ENCODE measurements at places on chromosomes 13 and 19.

- no peak for DNase-seq
These were observed 2.4 kb downstream of the NCAN start for GRCh38 chr19:19214159-19214490.

GRCh38 chr19:48991011-48991609 is 2.0 kb downstream of the GYS1 start:
- no peak for DNase-seq

GRCh38 chr19:3284759-3285646 is 60.5 kb downstream of the CELF5 start:
- DNase-seq: peak; percentile 99

- DNase-seq: no peak
These were observed 1.6 kb downstream of the DCLK1 start for GRCh38 chr13:36129539-36129938.

DNA sequence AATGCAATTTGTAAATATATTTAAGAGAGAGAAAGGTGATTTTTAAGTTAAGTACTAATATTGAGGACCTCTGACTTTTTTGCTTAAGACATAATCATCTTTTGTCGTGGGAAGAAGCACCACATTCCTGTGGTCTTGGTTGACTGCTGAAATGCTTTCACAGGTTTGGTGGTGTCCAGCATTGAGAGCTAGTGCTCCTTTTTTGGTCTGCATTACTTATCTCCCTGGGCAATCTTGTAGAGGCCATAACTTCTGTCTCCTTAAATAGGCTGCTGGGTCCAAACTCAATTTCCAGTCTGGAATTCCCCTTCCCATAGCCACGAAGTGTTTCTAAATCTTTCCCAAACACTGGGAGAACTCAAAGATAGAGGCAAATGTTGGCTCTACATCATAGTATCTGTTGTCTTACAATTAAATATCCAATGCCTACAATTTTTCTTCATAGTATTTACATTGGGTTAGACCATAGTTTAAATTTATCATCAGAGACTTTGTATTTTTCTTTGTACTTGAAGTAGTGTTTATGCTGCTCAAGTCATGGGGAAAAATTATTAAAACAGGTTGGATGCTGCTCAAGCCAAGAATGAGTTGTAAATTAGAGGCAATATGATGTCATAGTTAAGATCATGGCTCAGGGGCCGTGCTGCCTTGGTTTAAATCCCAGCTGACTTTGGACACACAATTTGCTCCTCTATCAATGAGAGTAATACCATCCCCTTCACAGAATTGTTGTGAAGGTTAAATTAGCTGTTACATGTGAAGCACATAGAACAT is 105.6 kb downstream of the POSTN start:
- DNase-seq: no peak

- no peak for DNase-seq
These were observed 192.5 kb upstream of the PCDH20 start for GRCh38 chr13:61608138-61608537.

DNA sequence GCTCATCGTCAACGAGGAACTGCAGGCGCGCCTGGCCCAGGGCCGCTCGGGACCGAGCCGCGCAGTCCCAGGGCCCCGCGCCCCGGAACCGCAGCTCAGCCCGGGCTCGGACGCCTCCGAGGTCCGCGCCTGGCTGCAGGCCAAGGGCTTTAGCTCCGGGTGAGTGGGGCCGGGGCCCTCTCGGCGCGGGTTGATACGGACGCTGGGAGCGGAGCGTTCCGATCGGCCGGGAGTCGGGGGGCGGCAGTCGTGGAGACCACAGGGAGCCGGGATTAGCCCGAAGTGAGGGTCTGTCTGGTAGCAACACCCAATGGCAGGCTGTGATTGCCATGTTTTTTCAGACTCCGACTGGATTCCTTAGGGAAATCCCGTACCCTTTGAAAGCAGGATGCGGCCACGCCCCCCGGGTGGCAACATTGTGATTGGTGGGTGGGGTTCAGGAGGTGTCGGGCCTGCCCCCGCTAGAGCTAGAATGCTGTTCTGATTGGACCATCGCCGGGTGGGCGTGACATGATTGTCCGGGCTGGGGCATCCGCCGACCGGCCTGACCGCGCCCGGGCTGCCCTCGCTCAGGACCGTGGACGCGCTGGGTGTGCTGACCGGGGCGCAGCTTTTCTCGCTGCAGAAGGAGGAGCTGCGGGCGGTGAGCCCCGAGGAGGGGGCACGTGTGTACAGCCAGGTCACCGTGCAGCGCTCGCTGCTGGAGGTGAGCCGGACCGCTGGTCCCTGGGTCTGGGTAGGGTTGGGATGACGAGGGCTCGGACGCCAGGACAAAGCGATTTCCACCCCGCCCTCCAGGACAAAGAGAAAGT is 11.3 kb downstream of the EPS8L1 start:
- peak; percentile 99 for DNase-seq

DNA sequence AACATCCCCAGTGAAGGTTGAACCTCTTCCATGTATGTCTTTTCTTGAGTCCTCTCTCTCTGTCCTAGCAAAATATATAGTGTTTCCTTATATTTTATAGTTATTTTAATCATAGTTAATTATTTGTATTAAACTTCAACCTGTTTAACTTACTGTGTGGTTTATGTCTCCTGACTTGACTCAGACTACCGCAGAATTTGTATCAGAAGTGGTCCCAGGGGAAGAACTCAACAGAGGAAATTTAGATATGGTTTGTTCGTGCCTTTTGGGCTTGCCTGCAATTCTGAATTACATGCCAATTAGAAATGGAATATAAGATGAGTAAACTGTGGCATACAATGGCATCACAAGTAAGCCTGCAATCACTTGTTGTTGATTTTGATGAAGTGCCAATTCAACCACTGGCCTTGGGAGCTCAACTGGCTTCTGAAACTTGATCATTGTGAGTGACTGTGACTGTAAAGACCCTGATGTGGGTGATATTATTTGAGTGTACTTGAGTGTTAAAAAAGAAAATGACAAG is 1459.5 kb upstream of the PCDH20 start:
- no peak for DNase-seq
